Effector CD8-positive, alpha-beta T cell (primary cell): ENCODE measurements at places on chromosomes 6 and 20.

DNA sequence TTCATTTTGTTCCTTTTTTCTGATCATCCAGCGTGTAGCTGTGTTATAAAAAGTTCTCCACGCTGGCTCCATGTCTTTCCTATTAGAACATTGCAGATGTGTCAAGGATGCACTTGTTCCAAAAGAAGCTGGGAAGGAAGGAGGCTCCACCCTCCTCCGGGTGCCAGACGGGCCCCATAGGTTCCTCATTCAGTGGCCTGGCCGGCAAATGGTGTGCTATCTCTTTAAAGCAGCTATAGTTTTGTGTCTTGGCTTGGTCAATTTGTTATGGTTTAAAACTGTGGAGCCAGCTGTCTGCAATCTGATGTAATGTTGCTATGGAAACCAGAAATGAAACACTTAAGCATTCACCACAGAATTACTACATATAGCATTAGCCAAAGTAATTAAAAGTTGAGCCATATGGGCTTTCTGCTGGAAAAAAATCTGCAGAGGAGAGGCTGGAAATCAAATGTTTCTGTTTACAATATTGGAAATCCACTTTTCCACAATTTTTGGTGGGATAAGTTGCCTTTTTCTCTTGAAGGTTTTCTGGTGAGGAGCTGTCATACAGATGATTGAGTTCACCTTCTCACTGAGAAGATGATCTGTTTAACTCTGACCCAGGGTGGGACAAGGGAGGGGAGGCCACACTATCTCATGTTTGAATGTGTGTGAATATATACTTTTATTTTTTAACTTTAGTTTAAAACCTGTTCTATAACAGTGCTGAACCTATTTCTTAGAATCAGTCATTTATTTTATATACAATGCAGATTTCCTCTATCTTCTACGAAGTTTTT lies 167.4 kb downstream of the SASH1 start:
- no peak for DNase-seq

- DNase-seq, result no peak
Observed at GRCh38 chr6:20652299-20653084, 118.2 kb downstream of the CDKAL1 start.

GRCh38 chr6:129314575-129314974 lies 395.4 kb downstream of the ARHGAP18 start:
- DNase-seq, result no peak

GRCh38 chr20:33482581-33482980 lies 7.3 kb upstream of the CBFA2T2 start:
- no peak for DNase-seq

GRCh38 chr6:46059608-46060007 lies 43.9 kb upstream of the CLIC5 start:
- no peak for DNase-seq

DNA sequence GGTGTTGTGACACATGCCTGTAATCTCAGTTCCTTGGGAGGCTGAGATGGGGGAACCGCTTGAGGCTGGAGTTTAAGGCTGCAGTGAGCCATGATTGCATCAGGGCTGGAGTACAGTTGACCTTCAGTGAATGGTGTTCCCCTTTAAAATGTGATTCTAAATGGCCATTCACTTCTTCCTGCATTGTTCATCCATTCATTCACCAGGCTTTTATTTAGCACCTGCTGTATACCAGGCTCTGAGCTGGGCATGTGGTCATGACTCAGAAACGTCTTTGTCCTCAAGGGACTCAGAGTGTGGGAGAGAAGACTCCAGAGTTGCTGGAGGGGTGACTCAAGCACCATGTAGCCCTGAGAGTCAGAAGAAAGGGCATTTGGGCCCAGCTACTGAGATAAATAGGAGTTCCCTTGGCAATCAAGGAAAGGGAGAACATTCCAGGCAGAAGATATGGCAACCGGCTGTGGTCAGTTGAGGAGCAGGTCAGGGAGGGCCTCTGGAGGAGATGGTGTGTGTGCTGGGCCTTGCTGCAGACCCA lies 101.1 kb downstream of the DLGAP4 start:
- no peak for DNase-seq

DNA sequence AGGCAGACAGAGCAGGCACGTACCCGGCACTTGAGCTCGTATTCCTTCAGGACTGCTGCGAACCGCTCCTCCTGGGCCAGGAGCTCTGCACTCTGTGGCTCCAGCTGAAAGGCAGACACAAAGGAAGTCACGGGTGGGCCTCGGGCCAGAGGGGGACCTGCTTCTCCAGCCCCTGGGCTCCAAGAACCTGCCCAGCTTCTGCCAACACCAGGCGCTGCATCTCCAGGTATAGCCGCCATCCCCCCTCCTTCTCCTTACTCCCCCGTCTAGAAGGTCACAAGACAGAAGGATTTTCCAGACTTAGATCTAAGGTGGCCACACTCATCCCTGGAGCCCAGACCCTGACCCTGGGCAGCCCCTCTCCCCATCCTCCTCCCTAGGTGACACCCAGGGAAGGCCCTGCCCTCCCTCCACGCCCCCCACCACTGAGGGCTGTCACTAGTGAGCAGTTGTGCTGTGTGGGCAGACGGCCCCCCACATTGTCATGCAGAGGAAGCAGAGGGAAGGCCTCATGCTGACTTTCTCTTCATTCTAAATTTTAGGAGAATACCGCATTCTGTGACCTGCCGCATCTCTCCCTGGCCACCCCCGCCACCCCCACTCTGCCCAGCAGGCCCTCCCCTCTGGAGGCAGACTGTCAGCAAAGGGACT lies 81.9 kb downstream of the GINS1 start:
- no peak for DNase-seq

DNA sequence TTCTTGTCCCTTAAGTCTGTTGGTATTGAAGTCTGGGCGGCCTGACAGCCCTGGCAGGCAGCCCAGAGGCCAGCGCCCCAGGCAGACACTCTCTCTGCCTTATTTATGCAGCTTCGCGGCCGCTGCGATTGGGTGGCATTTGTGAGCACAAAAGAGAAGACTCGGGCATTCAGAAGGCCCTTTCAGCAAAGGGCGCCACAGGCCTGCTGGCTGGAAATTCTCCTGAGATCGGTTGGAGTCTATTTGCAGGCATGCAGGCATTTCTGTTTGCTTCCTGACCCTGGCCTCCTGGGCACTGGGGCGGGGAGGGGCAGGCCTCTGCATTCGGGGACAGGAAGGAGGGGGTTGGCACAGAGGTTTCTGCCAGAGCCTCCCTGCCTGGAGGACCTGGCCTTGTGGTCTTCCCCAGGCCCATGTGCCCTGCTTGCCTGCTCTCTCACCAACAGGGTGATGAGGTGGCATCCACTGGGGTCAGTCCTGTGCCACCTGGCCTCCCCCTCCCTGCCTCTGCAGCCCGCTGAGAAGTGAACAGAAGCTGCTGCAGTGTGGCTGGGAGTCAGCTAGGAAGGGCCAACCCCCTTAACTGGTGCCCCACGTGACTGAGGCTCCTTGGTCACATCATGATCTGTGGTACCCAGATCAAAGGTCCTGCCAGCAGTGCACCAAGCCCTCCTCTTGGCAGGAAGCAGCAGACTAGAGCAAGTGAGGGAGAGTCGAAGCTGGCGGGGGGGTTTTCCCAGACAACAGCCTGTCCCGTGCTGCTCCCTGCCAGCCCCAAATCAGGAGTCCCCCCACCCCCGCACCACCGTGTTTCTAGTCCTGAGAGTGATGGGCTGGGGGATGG lies 16.6 kb upstream of the CCDC167 start:
- DNase-seq, result peak; percentile 89

DNA sequence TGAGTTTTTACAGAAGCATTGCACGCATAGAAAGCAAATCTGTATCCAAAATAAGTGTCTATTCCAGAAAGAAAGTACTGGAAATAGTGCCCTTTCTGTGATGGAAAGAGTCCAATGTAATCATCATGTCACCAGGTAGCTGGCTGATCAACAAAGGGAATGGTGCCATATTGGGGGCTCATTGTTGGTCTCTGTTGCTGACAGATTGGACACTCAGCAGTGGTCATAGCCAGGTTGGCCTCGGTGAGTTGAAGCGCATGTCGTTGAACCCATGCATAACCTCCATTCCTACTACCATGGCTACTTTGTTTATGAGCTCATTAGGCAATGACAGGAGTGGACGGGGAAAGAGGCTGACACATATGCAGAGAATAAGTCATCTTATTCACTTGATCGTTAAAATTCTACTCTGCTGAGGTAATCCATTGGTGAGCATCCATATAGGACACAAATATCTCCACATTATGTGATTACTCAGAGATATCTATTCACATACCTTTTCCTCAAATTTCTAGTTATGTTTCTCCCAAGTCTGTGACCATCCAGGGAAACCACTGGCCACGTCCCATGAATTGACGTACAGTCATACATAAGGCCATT lies 560.5 kb downstream of the HAO1 start:
- DNase-seq, result no peak

DNA sequence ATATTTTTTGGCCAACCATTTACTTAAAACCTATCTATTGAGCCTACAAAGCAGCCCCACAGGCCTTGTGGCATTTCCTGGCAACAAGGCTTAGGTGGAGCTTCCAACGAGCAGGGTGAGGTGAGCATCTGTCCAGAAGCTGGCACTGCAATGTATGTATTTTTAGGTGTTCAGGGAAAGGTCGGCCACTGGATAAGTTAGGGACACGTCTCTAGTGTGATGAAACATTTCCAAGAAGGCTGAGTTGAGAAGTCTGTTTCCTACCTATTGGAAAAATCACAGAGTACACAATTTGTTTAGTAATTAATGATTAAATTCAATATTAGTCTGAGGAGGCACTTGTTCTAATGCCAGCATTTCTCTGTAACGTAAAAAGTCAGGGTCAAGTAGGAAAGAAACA lies 17.8 kb upstream of the RCAN2 start:
- no peak for DNase-seq

GRCh38 chr6:89144354-89144906 lies 1.4 kb upstream of the PM20D2 start:
- DNase-seq, result no peak

DNA sequence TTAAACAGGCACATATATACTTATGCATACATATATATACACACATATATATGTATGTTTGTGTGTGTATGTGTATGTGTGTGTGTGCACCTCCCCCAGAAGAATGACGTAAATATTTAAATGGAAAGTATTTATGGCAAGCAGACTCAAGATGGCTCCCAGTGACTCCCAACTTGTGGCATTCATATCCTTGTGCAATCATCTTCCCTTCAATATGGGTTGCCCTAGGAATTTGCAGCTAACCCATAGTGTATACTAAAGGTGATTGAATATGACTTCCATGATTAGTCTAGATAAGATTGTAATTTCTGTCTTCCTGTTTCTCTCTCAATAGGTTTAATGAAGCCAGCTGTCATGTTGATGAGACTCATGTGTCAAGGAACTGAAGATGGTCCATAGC lies 127.6 kb downstream of the TRDN start:
- no peak for DNase-seq

GRCh38 chr6:106241498-106241897 lies 84.1 kb downstream of the ATG5 start:
- no peak for DNase-seq

- DNase-seq, result no peak
Observed at GRCh38 chr6:144467921-144468320, 182.8 kb downstream of the UTRN start.

GRCh38 chr6:165013701-165014100 lies 295.7 kb downstream of the C6orf118 start:
- DNase-seq, result no peak

- DNase-seq, result no peak
Observed at GRCh38 chr6:137637121-137637520, 142.9 kb upstream of the OLIG3 start.

- no peak for DNase-seq
Observed at GRCh38 chr6:144103026-144103563, 7.7 kb upstream of the SF3B5 start.

- no peak for DNase-seq
Observed at GRCh38 chr6:63783096-63783495, 147.5 kb downstream of the PHF3 start.

- DNase-seq, result no peak
Observed at GRCh38 chr6:87905101-87905641, 142.5 kb upstream of the SPACA1 start.

- DNase-seq, result no peak
Observed at GRCh38 chr6:130377915-130378314, 12.1 kb downstream of the TMEM200A start.

- DNase-seq, result no peak
Observed at GRCh38 chr6:51495096-51495495, 592.3 kb downstream of the PKHD1 start.

DNA sequence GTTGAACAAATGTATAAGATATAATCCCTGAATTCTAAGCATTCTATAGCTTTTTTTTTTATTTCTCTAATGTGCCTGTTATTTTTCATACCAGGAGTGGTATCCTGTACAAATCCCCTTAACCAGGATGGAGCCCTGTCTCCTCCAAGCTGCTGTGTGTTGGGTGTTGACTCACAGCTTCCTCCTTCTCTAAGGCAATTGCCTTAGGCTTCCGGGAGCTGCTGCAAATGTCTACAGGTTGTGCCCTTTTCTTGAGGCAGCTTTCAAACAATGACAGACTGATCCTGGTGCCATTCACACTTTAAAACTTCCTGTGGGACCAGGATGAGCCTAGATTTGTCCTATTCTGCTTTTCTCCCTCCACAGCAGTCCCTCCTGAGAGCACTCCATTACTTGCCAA lies 173.2 kb downstream of the BTBD3 start:
- no peak for DNase-seq
